Left cardiac atrium (tissue), 4 donors: ENCODE measurements at places on chromosomes 1 and 21.

GRCh38 chr1:42922687-42923366, 35.8 kb downstream of the SLC2A1 start:
- DNase-seq = no peak

DNA sequence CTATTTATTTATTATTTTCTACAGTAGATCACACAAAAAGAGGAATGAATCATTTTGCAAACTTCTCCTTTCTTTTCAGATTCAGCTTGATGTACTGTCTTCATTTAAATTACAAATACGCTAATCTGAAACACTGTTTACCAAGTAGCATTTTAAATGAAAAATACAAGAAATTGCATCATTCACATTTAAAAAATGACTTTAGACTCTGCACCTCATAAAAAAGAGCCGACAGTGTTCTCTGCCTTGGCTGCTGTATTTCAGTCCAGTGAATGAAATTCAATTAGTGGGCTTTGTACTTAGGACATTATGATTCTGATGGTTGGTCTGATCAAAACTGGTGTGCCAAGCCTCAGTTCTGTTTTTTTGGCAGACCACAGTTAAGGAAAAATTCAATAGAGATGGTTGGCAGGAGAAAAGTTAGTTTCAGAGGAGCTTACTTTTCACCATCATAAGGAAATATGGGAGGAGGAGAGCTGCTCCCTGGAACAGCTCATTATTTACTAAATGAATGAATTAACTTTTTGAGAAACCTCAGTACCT, 222.4 kb upstream of the ESRRG start:
- DNase-seq = no peak

GRCh38 chr1:245019910-245020486, 134.8 kb upstream of the KIF26B start:
- DNase-seq = no peak

DNA sequence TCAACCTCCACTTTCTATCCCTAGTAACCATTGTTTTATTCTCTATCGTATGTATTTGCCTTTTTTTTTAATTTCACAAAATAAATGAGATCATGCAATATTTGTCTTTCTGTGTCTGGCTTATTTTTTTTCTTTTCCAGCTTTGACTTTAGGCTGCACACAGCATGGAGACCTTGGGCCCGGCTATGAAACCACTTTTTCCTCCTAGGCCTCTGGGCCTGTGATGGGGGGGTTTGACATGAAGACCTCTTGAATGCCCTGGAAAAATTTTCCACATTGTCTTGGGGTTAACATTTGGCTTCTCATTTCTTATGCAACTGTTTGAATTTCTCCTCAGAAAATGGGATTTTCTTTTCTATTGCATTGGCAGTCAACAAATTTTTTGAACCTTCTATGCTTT, 100.2 kb upstream of the BTG3 start:
- no peak for DNase-seq

DNA sequence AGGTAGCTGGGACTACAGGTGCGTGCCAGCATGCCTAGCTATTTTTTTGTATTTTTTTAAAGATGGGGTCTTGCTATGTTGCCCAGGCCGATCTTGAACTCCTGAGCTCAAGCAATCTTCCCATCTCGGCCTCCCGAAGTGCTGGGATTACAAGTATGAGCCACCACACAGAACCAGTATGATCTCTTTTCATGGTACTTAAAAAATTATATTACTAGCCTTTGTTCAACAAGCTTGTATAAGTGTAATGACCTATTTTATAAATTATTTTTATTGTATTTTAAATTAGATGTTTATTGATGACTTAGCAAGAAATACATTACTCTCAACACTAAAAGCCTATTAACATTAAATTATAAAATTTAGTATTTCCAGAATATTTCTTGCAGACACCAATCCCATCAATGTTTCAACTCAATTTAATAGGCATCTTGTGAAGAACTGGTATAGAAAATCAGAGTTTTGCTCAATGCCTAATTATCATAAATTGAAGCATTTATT, 36.0 kb upstream of the MTF2 start:
- DNase-seq = no peak

GRCh38 chr1:172431721-172432192, 11.3 kb downstream of the C1orf105 start:
- DNase-seq = no peak

GRCh38 chr1:162011337-162012012, 12.2 kb downstream of the OLFML2B start:
- peak; percentile 57 for DNase-seq

- no peak for DNase-seq
Measured at GRCh38 chr1:88799491-88799890, 91.9 kb downstream of the GTF2B start.

GRCh38 chr1:186689376-186689775, 9.2 kb upstream of the PTGS2 start:
- no peak for DNase-seq

DNA sequence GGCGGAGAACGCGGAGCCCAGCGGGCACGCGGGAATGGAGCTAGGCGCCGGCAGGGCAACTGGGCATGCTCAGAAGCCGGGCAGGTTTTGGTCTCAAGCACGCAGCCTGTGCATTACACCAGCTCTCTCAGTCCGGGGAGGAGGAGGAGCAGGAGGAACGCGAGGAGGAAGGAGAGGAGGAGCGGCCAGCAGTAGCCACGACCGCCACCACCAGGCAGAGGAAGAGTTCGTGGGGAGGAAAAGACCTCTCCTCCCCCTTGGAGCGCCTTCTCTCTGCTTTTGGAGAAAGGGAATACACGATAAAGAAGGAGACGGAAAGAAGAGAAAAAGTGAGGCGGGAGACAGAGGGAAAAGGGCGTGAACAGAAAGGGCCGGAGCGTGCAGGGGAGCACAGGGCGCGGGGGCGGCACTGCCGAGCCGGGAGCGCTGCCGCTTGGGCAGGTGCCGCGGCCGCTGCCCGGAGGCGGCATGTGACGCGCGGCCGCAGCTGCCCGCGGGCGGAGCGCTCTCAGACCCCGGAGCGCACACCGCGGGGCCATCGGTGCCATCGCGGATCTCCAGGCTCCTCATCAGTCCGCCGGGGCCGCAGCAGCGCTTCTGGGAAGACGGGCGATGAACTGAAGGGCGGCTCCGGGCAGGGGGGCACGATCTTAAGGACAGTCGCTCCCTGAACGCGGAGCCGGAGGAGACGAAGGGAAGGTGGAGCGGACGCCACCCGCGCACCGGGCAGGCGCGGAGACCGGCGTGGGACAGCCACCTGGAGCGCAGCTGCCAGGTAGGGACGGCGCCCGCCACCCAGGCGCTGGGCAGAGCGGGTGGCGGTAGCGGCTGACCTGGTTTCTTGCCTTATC, at the start of gene CHRM3:
Gene CHRM3, plus strand, starts transcription at position 116 of the 851 bp plus-strand sequence. CDS start 520,884 bp downstream, outside the sequence.
- DNase-seq = peak; percentile 28

DNA sequence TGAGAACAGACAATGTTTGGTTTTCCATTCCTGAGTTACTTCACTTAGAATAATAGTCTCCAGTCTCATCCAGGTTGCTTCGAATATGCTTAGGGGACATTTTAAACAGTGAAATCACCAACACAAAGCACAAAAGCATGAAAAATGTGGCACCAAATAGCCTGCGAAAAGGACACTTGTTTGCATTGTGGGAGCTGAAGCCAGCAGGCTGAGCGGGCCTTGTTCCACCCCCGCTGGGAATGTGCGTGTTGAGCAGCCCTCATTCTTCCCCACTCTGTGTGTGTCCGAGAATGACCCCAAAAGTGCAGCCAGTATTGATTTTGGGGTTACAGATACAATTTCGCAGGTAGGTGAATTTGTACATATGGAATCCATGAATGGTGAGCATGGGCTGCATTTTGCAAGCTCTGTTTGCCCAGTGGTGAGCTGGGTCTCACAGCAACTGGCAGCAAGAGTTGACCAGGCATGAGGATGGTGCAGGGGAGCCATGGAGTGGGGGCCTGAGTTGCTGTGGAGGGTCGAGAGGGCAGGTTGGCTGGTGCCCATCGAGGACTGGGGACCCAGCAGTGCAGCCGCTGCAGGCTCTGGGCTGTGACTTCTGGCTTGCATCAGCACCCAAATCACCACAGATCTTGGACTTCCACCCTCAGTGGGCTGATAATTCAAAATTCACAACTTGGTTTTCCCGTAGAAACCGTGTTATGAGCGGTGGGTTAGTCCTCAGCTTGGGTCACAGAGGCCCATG, 29.4 kb downstream of the NENF start:
- DNase-seq = no peak

- peak; percentile 39 for DNase-seq
Measured at GRCh38 chr1:109161858-109162606, 48.1 kb downstream of the ELAPOR1 start.

DNA sequence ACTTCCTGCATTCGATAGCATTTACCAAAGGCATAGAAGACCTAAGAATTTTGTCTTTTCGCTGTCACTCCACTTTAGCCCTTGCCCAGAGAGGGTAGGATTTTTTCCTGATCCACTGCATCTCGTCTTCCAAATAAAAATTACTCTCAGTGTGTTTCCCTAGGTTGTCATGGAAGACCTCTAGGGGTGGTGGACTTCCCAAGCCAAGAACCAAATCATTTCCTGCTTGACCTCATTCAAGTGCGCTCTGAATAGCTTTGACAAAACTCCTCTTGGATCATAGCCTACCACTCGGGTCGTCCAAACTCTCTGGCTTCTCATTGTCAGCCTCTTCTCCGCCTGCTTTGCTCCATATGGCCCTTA, 431 bp upstream of the C1orf52 start:
- DNase-seq = peak; percentile 39

DNA sequence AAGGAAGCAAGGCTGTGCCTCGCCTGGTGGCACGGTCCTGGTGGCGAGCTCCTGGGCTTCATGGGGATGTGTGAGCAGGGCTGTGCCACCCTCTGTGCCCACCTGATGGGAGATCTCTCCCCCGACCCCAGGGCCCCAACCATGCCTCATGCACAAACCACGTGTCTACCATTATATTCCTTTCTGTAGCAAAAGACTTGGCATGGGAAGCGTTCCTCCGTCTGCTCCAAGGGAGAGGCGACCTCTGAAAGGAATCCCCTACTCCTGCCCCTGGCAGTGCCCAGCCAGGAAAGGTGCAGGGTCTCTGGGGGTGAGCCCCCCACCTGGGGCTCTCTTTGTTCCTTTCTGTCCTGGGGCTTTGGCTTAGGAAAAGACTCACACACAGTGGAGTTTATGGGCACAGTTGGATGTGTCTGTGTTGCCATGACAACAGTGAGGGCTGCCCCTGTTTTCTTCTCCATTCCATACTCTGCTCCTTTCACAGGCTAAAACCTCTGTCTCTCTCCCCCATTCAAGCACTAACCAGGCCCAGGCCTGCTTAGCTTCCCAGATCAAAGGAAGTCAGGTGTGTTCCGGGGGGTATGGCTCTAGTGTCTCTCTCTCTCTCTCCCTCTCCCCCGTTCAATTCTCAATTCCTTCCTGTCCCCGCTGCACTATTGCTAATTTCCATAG, 21.4 kb upstream of the LRRN2 start:
- no peak for DNase-seq

GRCh38 chr21:39951183-39952101, 84.2 kb downstream of the PCP4 start:
- no peak for DNase-seq

- no peak for DNase-seq
Measured at GRCh38 chr1:54110996-54111395, 41.8 kb downstream of the CDCP2 start.

DNA sequence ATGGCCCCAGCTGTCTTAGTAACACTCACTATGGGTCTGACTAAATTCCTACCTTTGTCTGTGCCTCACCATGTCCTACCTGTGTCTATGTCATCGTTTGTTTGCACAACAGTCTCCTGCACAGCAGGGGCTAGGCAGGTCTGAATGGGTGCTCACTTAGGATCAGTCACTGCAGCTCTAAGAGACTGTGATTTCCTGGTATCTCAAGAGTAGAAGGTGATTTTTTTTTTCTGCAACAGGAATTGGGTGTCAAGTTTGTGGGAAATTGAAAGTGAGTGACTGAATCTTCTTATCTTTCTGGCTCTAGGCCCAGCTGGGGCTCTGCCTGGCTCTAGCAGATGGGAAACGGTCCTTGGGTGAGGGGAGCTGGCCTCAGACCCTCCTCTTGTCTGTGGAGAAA, 46.4 kb upstream of the TRABD2B start:
- no peak for DNase-seq

DNA sequence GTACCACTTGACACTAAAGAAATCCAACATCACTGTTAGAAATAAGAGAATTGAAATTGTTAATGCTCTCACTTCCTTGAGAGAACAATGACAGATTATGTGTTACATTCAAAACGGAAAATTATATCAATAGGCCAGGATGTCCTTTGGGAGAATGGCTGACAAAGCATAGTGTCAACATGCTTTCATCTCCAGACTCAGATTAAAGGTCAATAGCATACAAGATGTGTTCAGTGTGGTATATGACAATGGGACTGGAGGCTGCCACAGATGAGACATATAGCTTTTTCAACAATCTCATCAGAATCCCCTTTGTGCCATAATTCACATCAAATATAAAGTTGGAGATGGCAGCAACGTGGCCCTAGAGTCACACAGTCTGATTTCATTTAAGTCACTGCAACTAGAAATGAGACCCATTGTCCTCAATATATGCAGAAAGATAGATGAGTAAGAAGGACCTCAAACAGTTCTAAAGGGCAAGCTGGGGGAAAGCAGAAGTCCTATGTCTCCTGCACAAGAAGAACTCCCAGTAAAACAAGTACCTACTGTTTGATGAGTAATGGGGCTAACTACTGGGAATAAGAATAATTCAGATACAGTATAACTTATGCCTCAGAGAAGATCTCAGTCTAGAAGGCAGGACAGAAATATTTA, 327.9 kb downstream of the TTLL7 start:
- no peak for DNase-seq

DNA sequence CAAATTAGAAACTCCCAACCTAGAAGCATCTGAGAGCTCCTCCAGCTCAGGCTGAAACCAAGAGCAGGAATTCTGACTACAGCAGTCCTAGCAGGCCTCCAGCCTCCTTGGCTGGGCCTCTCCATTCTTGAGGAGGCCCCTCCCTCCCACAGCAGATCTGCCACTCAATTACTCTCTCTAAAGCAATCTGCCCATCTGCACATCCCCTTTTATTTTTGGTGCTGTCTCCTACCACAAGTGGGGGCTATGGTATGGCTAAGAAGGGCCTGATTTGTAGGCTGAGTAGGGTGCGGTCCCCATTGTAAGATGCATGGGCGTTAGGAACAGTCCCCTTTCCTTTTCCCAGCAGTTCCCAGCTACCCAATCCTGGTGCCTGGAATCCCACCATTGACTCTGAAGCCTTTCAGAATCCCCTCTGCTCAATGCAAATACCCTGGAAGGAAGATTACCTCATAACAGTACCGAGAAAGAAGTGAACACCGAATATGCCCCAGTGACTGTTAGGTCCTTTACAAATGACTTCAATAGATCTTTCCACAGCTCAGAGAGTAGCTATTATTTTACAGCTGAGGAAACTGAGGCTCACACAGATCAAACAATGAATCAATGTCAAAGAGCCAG, 11.6 kb upstream of the TTC39A start:
- DNase-seq = no peak

DNA sequence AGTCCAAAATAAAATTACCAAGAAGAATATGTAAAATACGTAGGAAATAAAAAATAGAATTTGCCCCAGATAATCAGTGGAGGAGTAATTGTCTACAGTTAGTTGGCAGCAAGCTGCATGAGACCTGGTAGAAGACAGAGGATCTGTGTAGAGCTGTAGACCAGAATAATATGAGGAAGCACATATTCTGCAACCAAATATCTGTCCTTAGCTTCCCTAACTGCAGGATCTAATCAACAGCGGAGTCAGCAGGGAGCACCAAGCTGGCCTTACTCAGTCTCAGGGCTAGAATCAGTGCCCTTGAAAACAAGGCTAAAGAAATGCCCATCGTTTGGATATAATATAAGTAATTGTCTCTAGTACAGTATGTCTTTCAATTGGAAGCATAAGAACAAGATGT, 6.1 kb upstream of the GCSAML start:
- no peak for DNase-seq
